ENCODE measurements at places on chromosomes 7 and 10.

GRCh38 chr7:100629117-100629716 is 12.1 kb downstream of the TFR2 start:
- DNase-seq: no peak

- DNase-seq: no peak
Observed at GRCh38 chr7:41306486-41306885, 396.4 kb downstream of the INHBA start.

- DNase-seq: no peak
Observed at GRCh38 chr10:106771154-106771553, 393.4 kb downstream of the SORCS1 start.

DNA sequence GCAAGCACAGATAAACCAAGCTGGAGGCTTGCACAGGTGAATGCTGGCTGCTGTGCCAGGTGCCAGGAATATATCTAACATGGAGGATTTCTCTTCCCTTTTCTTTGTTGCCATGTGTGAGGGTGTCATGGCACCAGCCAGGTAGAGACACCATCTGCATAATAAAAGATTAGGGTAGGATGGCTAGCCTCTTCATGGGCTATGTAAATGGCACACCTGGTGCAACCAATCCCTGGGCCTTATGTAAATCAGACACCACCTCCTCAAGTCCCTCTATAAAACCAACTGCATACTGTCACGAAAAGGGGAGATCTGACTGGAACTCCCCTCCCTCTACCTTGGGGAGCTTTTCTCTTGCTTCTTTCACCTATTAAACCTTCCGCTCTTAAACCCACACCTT is 322.5 kb upstream of the POM121L12 start:
- DNase-seq: no peak

- no peak for DNase-seq
Observed at GRCh38 chr7:37363536-37364491, 84.8 kb downstream of the ELMO1 start.

DNA sequence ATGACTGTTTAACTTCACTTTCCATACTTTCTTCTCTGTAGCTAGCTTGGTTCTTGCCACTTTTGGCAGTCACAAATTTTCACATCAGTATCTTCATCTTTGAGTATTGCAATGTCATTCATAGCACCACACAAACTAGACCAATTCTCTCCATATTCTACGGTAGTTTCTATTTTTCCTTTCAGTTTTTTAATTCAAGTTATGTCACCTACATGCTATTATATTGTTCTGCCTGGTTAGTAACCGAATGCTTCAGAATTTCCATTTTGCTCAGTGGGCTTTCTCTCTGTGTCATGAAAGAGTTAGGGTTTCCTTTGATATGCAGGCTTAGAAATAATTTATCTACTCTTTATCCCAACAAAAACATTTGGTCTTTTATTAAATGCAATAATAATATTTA is 896.5 kb downstream of the GATA3 start:
- no peak for DNase-seq

DNA sequence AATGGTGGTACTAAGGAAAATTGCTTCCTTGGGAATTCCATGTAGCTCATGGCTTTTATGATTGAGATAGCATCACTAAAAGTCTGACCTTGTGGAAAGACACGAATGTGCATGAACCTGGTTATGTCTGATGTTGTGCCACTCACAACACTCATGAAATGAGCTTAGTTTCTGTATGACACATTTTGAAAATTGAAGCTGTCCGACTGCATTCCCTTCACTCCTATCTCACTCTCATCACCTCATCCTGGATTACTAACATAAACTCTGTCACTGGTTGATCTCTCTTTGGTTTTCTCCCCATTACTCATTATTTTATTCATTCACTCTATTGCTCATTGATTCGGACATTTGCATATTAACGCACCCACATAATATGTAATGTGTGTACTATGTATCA is 190.0 kb upstream of the VWC2 start:
- no peak for DNase-seq

DNA sequence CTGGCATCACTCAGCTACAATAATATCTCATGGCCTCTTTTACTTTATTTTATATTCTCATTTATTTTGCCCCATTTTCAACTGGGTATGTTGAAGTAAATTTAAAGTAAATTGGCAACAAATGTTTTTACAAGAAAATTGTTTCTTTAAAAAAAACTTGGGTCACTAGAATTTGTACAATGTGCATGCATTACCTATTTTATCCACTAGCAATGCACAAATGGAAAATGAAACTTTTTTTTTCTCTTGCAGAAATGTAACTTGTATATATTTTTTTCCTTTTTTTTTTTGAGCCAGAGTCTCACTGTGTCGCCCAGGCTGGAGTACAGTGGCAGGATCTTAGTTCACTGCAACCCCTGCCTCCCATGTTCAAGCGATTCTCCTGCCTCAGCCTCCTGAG is 10.3 kb upstream of the H2AZ2 start:
- no peak for DNase-seq

GRCh38 chr7:27123477-27124053 is 7.0 kb downstream of the HOXA4 start:
- DNase-seq: no peak

Measured in stimulated activated CD8-positive, alpha-beta memory T cell treated with anti-CD3 and anti-CD28 coated beads, Interleukin-2, amount 100 ng/mL, for 48 hours (primary cell).